HCEC 1CT (cell line): ENCODE measurements at places on chromosomes 7 and 10.

- no peak for DNase-seq
Observed at GRCh38 chr10:30420266-30420665, 13.7 kb upstream of the MAP3K8 start.

GRCh38 chr7:6293202-6293601 is 20.8 kb upstream of the CYTH3 start:
- DNase-seq = no peak

DNA sequence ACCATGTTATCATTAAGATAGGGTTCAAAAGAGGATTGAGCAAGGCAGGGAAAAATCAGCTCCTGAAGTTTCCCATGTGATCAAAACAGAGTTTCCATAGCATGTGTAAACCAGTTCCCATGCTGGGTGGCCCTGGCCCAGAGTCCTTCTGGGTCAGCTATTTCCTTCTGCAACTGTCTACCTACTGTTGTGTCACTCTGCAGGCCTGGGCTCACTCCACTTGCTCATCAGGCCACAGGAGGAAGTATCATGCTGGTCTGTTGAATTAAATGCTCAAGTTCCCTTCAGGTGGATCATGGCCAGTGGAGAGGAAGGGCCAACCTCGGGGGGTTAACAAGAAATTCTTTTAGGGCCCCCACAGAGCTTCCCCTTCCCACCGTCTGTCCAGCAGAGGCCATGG is 104.7 kb downstream of the GFRA1 start:
- DNase-seq = no peak

DNA sequence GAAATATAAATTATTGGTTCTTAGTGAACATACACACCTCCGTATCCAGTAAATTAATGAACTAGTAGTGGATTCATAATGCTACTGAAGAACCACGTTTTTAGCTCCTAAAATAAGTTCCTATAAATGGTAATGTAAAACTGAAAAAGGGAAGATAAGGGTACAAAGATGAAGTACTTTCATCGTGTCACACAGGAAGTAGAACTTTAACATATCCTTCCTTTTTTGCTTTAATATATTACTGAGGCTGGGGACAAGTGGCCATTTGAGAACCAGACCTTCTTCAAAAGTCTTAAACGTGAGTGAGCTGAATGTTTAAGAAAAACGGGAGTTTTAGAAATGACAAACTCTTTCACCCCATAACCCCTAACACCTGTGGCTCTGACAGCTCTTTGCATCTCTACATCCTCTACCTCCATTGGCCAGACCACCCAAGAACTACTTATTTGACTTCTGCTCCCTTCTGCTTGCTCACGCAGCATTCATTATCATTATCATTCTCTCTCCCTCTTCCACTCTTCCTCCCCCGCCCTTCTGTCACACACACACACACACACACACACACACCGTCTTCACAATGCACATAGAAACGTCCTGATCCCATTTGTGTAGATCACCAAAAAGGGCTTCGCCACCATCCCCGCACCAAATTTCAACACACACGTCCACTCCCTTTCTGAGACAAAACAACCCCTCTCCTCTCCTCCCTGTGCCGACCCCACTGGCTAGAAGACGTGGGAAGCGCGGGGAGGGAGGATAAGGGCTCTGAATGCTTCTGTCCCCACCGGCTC is 677 bp downstream of the SKAP2 start:
- peak; percentile 55 for DNase-seq

GRCh38 chr7:127821146-127821545 is 169.2 kb downstream of the SND1 start:
- DNase-seq = no peak

- peak; percentile 97 for DNase-seq
Observed at GRCh38 chr7:116524609-116525297, at the start of gene CAV1. TSS of gene CAV1 (plus strand) at chr7:116525036. CDS start at chr7:116525063, 27 bp downstream.

- DNase-seq = peak; percentile 12
Observed at GRCh38 chr10:103676058-103676785, 179.2 kb downstream of the SH3PXD2A start.
